Choroid plexus epithelial cell (primary cell): ENCODE measurements at places on chromosomes 4 and X.

GRCh38 chrX:152831391-152831790 is 528 bp downstream of the NSDHL start:
- DNase-seq: no peak

- peak; percentile 71 for DNase-seq
Observed at GRCh38 chr4:48079972-48080391, 54.1 kb downstream of the TXK start.

DNA sequence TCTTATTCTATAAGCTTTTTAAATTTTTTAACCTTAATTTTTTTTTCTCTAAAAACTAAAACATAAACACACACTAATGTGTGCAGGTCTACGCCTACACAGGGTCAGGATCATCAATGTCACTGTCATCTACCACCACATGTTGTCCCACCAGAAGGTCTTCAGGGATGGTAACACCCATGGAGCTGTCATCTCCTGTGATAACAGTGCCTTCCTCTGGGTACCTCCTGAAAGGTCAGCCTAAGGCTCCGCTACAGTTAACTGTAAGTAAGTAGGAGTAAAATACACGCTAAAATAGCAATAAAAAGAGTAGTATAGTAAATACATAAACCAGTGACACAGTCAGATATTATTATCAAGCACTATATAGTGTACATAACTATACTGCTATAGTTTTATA is 45.9 kb upstream of the GPRIN3 start:
- DNase-seq: no peak

GRCh38 chr4:89419111-89419695 is 111.6 kb upstream of the GPRIN3 start:
- DNase-seq: no peak

DNA sequence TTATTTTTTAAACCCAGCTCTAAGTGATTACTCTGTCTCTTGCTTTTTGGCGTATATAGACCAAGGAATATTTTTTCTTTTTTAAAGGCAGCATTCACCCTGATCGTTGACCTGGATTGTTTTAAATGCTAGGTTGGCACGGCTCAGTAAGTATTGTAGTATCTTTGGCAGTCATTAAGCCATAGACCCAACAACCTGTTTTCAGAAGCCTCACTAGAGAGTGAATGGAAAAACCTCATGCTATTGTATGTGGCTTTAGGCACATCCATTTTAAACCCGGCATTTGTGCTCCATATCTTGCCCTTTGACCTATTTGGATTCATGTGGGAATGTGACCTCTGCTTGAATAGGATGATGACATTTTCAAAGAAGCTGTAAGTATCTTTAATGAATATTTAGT is 183.9 kb downstream of the SNCA start:
- no peak for DNase-seq

- DNase-seq: no peak
Observed at GRCh38 chr4:165656399-165656798, 216.6 kb upstream of the TLL1 start.

DNA sequence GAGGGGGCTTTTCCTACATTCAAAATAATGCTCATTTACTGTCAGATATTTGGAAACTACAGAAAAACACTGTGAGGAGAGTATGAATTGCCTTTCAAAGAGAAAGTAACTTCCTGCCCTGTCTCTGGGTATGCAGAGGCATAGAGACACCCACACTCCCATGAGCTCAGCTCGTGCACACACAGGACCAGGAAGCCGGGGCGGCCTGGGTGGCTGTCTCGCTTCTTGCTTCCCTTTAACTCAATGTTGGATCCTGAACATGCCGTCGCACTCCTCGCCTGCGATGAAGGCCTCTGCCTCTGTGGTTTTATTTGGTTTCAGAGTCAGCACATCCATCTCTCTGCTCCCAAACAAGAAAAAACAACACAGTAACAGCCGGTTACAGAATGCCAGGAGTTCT is 40.1 kb upstream of the GPR78 start:
- DNase-seq: no peak

DNA sequence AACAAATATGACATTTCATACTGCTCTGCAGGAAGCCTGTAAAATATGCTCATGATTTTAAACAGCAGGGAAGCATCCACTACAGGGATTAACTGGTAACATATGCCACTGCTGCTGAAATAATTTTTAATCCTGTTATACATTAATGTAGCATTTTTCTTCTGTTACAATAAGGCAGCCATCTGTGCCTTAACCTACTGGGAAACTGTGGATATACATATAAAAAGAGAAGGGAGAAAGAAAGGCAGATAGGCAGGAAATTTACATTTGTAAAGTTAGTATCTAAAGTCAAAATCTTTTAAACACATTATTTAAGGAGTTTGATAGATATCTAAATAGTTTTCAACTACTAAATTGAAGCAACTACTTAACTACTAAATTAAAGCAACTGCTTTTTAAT is 514.6 kb upstream of the KLHL4 start:
- DNase-seq: no peak

DNA sequence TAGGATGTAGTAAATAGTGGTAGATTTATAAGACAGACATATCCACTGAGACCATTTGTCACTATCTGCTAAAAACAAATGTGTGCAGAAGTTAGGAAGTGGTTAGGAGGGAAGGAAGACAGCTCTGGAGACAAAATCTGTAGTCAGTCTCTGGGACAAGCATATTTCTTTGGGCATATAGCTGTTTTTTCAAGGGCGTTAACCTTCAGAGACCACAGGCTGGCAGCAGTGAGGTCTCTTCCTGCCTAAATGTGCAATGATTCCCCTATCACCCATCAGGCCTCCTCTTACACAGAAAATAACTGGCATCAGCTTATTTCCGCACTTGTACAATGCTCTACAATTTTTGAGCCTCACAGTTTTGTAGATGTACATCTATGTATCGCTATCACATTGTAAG is 6.5 kb downstream of the TMEM150C start:
- no peak for DNase-seq

DNA sequence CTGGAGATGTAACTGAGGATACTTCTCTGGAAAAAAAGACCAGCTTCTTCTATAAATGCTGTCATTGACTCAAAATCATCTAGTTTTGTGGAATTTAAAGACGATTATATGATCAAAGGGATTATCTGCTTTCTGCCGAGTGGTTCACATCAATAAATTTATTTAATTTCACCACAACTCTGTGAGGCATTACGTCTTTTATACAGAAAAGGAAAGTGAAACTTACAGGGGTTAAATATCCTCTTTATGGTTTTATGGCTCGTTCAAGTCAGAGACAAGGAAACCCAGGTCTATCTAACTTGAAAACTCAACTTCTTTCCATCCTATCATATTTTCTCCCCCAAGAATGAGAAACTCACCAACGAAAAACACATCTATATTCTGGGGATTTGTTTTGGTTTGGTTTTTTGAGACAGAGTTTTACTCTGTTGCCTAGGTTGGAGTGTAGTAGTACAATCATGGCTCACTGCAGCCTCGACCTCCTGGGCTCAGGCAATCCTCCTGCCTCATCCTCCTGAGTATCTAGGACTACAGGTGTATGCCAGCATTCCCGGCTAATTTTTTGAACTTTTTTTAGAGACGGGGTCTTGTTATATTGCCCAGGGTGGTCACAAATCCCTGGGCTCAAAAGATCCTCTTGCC is 377.9 kb upstream of the EMCN start:
- no peak for DNase-seq

DNA sequence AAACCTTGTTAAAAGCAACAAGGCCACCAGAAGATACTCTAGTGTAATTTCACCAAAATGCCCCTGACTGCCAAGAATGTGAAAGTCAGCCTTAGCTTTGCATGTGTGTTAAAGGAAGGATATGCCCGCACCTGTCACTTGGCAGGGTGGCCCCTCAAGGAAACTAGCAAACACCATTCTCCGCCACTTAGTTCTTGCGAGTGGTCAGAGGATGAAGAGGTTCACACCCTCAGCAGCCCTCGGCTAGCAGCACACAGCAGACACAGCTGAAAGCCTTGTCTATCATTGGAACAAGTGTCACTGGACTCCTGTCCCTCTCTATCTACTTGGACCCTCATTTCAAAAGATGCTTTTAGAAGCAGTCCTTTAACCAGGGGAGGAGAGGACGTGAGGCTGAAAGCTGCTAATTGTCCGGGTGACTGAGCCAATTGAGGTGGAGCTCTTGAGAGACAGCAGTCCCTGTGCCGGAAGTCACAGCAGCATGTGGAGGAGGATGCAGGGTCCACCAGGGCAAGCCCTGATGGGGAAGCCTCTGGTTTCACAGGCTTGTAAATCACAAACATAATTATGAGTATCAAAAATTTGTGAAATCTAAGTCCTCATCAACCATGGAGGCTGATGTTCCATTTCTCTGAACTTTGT is 18.0 kb downstream of the HHIP start:
- no peak for DNase-seq
